ENCODE measurements at places on chromosomes 6 and 20.

DNA sequence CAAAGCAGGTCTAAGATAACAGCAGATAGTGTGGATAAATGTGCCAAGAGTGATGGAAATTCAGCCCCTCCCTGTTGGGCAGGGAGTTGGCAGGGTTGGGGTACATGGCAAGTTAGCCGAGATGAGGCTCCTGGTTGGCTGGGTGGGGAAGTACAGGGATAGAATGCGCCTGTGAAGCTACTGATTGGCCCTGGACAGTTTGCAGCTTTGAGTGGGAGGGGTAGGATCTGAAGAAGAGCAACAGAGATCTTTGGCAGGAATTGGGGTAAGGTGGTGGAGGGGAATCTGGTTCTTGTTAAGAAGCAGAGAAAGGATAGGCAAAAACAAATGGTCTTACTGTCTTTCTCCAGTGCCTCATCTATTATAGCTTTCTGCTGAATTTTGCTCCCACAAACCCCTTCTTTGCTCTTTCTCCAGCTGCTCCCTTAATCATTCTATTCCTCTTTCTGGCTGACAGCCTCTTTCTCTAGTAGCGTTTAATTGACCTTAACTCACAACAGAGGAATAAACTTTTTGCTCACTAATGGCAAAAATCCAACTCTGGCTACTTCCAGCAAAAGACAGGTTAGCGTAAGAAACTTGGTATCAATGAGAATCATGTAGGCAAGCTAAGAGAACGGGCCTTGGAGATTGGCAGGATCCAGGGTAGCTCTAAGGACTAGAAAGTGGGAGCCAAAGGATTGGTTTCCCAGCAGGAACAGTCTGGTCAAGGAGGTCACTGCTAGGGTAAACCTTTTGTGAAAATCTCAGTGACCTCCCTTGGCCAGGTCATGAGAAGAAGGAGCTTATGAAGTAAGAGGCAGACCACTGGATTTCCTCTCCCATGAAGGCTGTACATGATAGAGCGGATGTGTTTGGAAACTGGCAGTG, 86.3 kb upstream of the CARMIL1 start:
- DNase-seq: no peak

GRCh38 chr6:7673063-7673536, 52.8 kb upstream of the BMP6 start:
- no peak for DNase-seq

GRCh38 chr6:138957484-138957883, 30.6 kb downstream of the REPS1 start:
- DNase-seq: no peak

DNA sequence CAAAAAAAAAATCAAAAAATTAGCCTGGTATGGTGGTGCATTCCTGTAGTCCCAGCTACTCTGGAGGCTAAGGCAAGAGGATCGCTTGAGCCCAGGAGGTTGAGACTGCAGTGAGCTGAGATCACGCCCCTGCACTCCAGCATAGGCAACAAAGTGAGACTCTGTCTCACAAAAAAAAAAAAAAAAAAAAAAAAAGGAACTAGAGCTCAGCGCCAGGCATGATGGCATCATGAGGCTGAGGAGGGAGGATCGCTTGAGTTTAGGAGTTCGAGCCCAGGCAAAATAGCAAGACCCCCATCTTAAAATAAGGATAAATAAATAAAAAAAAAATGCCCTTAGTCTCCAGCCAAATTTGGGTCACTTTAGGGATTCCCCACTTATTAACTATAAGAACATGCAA, 40.4 kb upstream of the PIM1 start:
- DNase-seq: no peak

GRCh38 chr6:41559655-41560427, 13.7 kb downstream of the FOXP4 start:
- DNase-seq: no peak

GRCh38 chr20:49964964-49965780, 17.6 kb upstream of the SNAI1 start:
- DNase-seq: no peak

GRCh38 chr6:87742106-87742505, 40.1 kb upstream of the AKIRIN2 start:
- DNase-seq: peak; percentile 19

DNA sequence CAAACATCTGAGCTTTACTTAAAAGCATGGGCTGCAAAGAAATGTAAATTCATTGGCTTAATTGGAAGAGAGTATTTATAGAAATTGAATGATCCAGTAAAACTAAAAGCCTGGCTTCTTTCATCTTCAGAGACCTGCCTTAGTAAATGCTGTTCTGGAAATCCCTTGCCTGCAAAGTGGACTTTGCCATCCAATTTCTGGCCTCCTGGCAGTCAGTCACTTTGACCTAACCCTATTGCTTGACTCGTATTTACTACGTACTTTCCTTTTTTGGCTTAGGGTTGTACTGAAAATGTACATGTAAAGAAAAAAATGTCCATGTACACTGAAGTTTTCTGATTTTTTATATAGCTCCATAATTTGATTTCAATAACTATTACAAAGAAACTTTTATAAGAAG, 47.1 kb downstream of the E2F3 start:
- DNase-seq: no peak

GRCh38 chr20:46350201-46350985, 42.1 kb upstream of the CDH22 start:
- DNase-seq: no peak

- DNase-seq: no peak
Measured at GRCh38 chr20:43477193-43477592, 19.5 kb downstream of the SRSF6 start.

GRCh38 chr6:84766118-84766798, 1.9 kb upstream of the TBX18 start:
- no peak for DNase-seq

DNA sequence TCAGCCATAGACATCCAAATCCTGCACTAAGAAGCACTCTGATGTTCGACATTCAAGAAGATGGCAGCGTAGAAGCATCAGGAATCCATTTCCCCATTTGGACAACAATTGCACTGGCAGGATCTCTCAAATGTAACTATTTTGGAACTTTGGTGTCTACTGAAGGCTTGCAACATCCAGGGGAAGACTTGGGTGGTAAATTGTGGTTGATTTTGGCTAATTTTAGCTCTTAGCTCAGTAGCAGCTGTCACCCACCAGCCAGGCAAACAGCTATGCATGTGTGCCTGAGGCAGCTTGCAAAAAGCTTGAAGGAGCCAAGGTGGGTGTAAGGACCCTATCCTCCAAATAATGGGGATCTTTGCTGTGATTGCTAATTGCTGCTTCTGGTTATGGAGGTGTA, 35.1 kb upstream of the PPP1R3G start:
- DNase-seq: no peak

DNA sequence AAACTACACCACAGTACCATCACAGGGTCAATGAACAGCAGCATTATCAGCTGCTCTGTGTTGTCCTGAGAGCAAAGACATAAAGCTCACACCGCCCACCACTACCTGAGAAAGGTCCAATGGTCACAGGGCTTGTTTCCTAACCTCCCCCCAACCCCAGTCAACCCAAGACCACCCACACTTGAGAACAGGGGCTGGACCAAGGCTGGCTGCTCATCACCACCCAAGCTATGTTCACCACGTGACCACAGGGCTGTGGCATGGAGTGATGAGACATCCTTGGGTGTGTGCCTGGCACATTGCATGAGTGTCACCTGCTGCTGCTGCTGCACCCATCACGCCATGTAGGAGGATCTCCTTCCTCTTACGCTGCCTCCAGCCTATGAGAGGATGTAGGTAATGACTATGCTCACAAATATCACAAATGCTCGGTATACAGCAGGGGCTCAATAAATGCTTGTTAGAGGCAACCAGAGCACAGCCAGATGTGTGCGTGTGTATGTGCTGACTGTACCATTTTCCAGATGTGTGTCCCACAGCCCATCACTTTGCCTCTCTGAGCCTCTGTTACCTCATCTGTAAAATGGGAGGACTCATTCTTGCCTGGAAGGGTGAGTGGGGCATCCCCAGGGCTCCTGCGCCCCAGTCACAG, 23.3 kb upstream of the SIRPA start:
- no peak for DNase-seq

Measured in activated T-cell treated with anti-CD3 and anti-CD28 coated beads for 1 hour (primary cell).